Stimulated activated naive CD4-positive, alpha-beta T cell treated with Interleukin-2 at 50 U/mL for 16 hours (primary cell): ENCODE measurements at places on chromosomes 1 and 21.

GRCh38 chr1:243917177-243917862 is 67.3 kb upstream of the AKT3 start:
- peak; percentile 8 for DNase-seq

- no peak for DNase-seq
These were observed 37.1 kb downstream of the ATF6 start for GRCh38 chr1:161803181-161803580.

GRCh38 chr1:117059334-117059677 is 820 bp upstream of the TTF2 start:
- peak; percentile 58 for DNase-seq

GRCh38 chr1:221435504-221435904 is 306.4 kb downstream of the DUSP10 start:
- DNase-seq = no peak

- DNase-seq = no peak
These were observed 25.5 kb downstream of the TNFRSF8 start for GRCh38 chr1:12088607-12089006.

GRCh38 chr1:42417166-42417565 is 36.6 kb downstream of the RIMKLA start:
- DNase-seq = no peak

- DNase-seq = no peak
These were observed 71.4 kb downstream of the DIRAS3 start for GRCh38 chr1:67978890-67979516.

DNA sequence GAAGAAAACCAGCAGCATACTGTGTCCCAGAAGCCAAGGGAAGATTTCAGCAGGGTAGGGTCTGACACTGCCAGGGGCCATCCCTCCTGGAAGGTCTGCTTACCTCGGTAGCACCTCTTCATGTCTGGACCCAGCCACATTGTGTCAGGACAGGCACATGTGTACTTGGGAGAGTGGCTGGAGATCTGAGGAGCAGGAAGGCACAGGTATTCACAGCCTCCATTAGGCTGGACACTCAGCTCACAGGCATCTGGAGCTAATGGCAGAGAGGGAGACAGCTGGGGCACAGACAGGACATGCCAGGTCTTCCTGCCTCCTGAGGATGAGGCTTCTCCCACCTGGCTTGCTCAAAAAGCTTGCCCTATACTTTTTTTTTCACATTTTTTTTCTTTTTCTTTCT is 19.9 kb upstream of the MAGOH start:
- DNase-seq = no peak

- no peak for DNase-seq
These were observed 36.1 kb downstream of the SORT1 start for GRCh38 chr1:109361649-109362048.

- DNase-seq = no peak
These were observed 54.6 kb downstream of the STXBP3 start for GRCh38 chr1:108801101-108801500.

DNA sequence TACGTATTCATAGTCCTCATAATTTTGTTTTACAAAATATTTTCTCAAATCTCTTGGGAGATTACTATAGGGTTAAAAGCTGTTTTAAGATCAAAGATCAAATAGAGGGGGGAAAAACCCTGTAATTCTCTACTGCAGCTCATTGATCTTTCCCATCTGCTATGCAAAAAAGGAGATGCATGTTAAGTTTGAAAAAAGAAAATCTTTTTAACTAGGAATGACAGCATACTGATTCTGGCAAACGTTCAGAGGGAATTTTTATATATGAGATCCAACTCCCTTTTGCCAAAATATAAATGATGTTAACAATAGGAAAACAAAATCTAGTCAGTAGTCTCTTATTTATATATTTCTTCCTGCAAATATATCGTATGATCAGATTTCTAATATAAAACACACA is 69.1 kb downstream of the SMYD3 start:
- DNase-seq = no peak

DNA sequence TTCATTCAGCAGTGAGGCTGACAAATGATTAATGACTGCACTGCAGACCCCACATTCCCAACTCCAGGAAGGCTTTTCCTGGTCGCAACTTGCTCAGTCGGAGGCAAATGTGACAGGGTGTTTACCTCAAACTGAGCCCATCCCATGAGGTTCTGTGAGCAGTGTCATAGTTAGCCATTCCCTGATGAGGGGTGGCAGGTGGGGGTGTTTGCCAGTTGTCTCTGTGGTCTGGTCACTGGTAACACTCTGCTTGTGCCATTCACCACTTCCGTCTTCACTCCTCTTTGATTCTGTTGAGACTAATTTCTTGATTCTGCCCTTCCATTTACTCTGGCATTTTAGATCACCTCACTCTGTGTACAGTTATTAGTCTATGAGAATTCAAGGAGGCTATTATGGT is 73.5 kb downstream of the NOS1AP start:
- no peak for DNase-seq

DNA sequence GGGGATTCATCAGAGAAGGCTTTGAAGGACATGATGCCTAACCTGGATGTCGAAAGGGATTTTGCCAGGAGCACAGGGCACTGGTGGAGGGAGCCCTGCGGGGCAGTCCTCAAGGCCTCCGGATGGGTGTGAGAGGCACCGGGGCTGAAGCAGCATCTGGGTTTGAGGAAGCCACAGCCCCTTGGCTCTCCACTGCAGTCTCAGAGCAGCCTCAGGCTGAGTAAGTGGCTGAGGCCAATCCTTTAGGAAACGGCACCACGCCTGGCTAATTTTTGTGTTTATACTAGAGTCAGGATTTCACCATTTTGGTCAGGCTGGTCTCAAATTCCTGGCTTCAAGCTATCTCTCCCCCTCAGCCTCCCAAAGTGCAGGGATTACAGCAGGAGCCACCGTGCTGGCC is 12.0 kb downstream of the ERVH48-1 start:
- DNase-seq = no peak

DNA sequence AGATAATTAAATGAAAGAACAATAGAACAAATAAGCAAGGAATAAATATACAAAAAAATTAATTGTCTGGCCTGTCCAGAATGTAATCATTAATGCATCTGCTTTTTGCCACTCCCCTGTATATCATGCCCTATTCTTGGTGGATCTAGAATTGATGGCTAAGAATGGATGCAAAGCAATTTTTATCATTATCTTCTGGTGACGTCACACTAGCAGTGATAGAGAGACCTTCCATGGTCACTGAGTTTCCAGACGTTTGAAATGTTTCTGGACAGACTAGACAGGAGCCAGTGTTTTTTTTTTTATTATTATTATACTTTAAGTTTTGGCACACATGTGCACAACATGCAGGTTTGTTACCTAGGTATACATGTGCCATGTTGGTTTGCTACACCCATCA is 563.0 kb downstream of the NEGR1 start:
- DNase-seq = no peak

- DNase-seq = no peak
These were observed 58.0 kb downstream of the BEND5 start for GRCh38 chr1:48718705-48719104.

DNA sequence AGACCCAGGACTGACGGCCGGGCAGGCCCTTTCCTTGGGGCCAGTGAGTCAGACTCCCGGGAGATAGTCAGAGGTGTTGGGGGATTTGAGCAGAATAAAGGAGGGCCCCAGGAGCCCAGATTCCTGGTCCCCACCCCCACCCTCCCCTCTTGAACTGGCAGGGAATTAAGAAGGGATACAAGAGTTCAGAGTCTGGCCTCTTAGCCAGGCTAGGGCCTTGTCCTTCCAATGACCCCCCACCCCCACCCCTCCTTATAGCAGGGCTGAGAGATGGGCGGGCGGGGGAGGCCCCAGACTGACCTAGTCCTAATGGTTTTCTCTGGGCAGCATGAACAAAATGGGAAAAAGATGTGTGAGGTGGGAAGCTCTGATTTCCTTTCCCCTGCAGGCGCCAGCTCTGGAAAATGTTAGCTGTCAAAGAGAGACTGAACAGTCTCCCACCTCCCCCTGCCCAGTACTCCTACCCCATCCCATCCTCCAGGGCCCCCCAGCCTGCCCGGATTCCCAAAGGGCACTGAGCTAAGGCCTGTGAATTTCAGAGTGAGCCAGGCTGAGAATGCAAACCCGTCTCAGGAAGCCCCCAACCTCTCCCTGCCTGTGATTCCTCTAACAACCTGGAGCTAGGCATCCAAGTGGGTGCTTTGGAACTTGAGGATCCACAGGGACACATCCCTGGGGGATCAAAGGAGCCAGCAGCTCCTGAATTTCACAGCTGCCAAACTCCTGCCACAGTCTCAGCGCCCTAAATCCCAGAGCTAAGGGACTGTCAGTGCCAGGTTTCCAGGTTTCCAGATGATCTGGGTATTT is 5.8 kb upstream of the CRABP2 start:
- no peak for DNase-seq

DNA sequence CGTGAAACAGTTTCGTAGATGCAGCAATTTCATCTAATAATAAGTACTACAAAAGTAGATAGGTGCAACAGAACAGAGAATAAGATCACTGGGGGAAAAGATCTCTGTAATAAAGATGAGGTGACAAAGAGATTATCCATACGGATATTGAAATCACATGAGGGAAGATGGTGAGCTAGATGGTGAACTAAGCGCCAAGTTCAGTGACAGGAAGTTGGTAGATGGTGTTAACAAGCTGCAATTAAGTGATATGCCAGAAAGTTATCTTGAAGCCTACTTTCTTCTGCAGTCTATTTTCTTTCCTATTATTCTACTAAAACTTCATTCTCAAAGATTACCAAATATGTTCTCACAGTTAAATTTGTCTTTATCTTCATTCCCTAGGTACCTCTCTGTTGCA is 7.1 kb downstream of the LRIF1 start:
- no peak for DNase-seq

GRCh38 chr1:96256130-96256790 is 465.3 kb upstream of the PTBP2 start:
- no peak for DNase-seq

GRCh38 chr1:22521692-22522091 is 41.6 kb upstream of the EPHA8 start:
- DNase-seq = no peak

GRCh38 chr1:32194984-32195383 is 5.4 kb upstream of the CCDC28B start:
- no peak for DNase-seq

DNA sequence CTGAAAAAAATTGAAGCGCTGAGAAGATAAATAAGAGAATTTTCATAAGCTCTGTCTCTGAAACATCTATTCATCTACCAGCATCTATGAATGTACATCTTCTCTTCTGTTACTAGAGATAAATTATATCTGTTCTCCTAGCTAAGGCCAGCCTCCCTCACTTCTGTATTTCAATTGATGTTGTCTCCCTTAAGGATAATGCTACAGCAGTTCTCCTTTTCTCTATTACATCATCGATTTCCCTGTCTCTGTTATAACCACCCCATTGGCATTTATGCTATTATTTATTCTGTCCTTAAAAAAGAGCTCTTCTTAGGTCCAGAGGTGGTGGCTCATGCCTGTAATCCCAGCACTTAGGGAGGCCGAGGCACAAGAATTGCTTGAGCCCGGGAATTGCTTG is 42.9 kb upstream of the TMCO2 start:
- DNase-seq = no peak

DNA sequence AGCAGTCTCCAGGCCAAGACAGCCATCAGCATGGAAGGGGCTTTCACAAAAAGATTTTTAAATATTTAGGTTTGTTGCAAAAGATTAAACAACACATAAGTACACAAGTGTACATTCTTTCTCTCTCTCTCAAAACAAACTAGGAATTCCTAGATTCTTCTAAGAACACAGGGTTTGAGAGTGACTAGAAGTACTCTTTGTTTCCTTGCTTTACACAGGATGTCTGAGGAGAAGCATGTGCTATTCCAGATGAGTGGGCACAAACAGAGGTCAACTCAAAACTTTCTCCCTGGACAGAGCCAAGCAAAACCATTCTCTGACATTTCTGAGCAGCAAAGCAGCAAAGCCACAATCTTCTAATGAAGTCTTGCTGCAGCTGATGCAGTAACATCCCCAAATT is 210.6 kb upstream of the HOOK1 start:
- no peak for DNase-seq

GRCh38 chr1:93221913-93222312 is 41.4 kb downstream of the CCDC18 start:
- no peak for DNase-seq

- no peak for DNase-seq
These were observed 62.1 kb downstream of the PLPPR4 start for GRCh38 chr1:99326215-99326949.

DNA sequence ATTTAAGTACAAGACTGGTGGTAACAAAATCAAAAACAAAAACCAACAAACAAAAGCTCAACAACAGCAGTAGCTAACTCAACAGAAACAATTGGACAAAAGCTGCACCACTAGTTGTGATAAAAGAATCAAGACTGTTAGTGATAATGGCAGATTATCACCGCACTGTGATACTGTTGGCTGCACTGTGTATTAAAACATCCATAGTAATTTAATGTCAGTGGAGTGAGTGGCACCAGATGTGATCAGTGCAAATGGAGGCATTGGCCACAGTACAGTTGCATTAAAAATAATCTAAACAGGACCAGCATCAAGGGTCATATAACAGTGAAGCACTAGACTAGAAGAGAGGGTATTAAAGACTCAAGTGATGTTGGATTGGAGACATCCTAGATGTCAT is 1341.3 kb downstream of the MRPL39 start:
- DNase-seq = no peak

DNA sequence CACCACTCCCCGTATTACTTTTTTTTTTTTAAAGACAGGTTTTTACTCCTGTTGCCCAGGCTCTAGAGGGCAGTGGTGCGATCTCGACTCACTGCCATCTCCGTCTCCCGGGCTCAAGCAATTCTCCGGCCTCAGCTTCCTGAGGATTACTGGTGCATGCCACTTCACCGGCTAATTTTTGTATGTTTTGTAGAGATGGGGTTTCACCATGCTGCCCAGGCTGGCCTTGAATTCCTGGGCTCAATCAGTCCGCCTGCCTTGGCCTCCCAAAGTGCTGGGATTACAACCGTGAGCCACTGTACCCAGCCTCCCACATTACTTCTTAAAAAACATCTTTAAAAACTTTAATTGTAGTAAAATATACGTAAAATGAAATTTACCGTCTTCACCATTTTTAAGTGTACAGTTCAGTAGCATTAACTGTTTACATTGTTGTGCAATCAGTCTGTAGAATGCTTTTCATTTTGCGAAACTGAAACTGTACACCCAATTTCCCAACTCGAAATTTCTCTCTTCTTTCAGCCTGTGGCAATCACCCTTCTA is 77.0 kb downstream of the ZMYM4 start:
- DNase-seq = no peak

DNA sequence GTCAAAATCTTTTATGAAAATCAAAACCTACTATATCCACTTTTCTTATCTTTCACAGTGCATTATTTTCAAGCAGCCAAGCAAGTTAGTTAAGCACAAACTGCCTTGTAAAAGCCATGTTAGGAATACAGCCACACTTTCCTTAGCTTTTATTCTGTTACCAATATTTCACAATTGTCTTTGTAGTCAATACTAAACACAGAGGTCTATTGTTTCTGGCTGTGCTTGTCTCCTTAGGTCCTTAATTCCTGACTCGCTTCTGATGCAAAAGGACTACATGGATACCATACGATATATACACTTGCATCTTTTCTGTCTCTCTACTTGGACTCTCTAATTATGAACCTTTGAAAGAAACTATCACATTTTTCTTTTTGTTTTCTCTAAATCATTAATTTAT is 331.8 kb downstream of the NEGR1 start:
- DNase-seq = no peak

- DNase-seq = no peak
These were observed 11.6 kb upstream of the CTBS start for GRCh38 chr1:84585803-84586202.
